ENCODE measurements at places on chromosomes 13 and 19.

DNA sequence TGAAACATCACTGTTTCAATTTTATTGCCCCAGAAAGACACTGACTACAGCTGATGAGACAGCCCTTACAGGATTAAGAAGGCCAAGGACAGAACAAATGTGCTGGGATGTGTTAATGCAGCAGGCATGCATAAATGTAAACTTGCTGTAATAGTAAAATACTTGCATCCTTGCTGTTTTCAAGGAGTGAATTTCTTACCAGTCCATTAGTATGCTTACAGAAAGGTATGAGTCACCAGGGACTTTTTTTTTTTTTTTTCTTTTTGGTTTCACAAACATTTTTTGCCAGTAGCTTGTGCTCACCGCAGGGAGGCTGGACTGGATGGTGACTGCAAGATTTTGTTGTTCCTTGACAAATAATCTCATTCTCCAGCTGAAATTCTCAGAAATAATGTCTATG is 55.1 kb downstream of the GPR180 start:
- DNase-seq = no peak

DNA sequence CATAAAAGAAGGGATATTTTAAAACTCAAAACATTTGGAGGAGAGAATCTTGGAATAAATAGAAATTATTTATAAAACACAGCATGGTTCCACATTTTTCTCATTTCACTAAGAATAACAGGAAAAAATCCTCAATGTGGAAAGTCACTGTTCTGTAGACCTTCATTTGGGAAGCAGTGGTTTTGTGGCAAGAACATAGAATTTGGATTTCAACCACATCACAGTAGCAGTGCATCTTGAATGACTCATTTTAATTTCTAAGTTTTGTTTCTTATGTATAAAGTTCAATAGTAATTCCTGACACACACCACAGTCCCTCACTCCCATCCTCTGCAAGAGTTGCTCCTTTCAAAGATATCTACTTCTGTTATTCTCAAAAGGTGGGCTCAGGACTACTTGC is 264.0 kb downstream of the ENOX1 start:
- DNase-seq = no peak

- no peak for DNase-seq
Measured at GRCh38 chr13:112955271-112955937, 13.6 kb upstream of the MCF2L start.

- no peak for DNase-seq
Measured at GRCh38 chr13:89966524-89966923, 1381.0 kb upstream of the MIR17HG start.

DNA sequence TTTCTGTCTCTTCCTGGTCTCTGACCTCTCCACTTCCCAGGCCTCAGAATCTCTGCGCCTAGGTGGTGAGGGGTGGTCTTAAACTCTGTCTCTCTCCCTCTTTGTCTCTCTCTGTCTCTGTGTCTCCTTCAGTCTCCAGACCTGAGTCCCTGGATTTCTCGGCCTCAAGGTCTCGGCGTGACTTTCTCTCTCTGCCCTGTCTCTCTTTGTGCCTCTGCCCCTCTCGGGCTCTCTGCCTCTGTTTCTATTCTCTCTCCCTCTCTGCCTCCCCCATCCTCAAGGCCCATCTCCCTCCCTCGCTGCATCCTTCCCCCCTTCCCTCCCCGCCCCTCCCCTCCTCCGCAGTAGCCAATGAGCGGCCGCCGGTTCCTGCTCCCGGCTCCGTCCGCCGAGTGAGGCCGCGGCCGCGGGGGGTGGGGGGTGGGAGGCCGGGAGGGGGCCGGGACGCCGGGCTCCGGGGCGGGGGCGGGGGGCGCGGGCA is at the start of gene CACNG7:
TSS of gene CACNG7 (plus strand) at position 344 of the 481 bp plus-strand sequence. CDS start 3,554 bp downstream, outside the sequence.
- DNase-seq = peak; percentile 78

DNA sequence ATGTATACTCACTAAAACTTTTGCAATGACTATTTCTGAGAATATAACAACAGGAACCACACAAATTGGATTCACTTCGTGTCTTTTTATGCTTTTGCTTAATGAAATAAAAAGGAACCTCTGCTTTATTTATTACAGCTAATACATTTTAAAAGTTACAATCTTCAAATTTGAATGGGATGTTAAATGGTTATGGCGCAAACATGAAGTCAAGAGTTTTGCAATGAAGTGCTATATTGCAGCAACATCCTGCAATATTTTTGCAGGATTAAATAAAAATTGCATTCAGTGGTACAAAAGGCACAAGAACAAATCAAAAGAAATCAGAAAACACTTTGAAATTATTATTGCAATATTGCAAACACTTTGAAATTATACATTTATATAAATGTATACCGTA is 1519.0 kb upstream of the MIR17HG start:
- DNase-seq = no peak

- no peak for DNase-seq
Measured at GRCh38 chr13:95341441-95341840, 40.2 kb upstream of the ABCC4 start.

DNA sequence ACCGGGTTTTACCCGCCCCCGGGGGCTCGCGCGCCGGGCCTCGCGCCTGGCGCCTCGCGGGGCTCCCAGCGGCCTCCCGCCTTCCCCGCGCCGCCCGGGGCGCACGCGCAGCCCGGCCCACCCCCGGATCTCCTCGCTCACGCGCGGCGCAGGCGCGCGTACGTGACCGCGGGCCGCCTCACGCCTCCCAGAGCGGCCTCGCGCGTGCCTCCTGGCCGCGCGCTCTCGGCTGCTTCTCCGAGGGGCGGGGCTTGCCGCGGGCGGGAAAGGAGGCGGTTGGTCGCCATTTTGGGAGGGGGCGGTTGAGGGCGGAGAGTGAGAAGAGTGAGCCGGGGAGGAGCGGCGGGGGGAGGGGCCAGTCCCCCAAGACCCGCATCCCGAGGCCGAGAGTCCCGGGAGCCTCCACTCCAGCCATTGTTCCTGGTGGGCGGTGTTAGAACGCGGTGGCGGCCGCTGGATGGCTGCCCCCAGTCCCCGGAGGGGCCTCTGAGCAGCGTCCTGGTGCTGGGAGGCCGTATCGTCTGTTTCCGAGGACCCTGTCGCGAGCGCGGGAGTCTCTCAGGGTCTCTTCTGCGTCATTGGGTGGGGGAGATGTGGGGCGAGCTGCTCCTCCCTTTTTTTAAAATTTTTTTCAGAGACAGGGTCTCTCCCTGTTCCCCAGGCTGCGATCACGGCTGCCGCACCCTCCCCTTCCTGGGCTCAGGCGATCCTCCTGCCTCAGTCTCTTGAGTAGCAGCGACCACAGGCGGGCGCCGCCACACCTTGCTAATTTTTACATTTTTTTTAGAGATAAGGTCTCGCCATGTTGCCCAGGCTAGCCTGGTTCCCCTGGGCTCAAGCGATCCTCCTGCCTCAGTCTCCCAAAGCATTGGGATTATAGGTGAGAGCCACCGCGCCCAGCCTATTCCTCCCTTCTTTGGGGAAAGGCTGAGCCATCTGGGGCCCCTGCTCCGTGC is at the start of gene ZNF541:
TSS of gene ZNF541 (minus strand) at position 78 of the 956 bp plus-strand sequence. CDS start 17,292 bp downstream, outside the sequence.
- peak; percentile 57 for DNase-seq

DNA sequence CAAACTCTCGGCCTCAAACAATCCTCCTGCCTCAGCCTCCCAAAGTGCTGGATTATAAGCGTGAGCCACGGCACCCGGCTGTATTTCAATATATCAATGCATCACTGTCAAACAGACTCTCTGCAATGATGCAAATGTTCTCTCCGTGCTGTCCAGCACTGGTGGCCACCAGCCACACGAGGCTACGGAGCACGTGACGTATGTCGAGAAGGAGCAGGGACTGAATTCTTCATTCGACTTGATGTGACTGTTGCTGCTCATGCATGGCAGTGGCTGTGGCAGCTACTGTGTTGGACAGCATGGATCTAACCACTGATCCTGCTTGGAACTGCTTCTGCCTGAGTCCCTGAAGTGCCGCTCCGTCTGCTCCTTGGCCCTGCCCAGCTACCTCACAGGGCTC is 9.8 kb downstream of the LRRC4B start:
- DNase-seq = no peak

DNA sequence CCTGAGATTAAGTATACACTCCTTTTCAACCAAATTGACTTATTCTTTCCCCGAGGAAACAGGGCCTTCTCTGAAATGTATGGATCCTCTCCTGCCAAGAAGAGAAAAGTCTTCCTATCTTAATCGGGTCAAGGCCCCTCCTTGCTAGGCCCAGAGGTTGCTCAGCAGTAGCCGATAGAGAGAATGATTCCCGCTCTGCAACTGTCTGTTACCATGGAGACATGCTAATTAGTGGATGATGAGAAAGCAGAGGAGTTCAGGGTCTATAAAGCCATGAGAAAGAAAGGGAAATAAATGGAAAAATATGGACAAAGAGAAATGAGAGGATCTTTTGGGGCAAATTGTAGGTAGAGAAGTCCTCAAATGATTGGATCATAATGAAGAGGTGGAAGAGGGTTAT is 103.5 kb downstream of the POU4F1 start:
- DNase-seq = no peak

- no peak for DNase-seq
Measured at GRCh38 chr13:19184176-19184575, 2.6 kb upstream of the TUBA3C start.

DNA sequence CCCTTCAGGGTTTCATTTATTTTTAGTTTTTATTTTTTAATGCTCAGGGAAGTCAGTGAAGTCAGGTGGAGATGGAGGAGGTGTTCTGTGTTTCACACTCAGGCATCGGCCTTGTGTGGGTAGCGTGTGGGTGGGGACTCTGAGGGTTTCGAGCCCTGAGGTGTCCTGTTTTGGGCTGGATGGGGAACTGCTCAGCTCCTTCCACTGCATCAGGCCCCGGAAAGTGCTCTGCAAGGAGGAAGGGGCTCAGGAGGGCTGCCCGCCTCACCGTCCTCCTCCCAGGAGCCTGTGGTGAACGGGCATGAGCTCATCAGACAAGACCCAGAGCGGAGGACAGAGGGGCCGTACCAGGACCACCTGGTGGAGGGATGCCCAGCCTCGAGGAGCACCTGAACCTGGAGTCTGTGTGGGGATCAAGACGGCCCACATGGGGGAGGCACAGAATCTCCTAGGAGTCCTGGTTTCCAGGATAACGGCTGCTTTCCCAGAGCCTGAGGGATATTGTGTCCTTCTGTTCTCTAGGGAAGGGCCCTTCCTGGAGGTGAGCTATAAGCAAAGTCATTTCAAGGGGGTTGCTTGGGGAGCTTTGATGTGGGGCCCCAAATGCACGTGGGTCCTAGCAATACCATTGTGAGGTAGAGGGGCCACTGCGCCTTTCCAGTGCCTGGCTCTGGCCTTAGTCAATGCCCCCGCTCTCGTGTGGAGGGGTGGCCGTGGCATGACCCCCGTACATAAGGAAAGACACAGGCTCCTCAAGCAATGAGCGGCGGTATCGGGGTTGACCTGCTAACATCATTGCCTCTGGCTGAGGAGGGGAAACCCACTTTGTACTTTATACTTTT is 13.5 kb upstream of the GAS6 start:
- peak; percentile 0 for DNase-seq

- no peak for DNase-seq
Measured at GRCh38 chr13:112622375-112622774, 34.4 kb upstream of the TUBGCP3 start.

DNA sequence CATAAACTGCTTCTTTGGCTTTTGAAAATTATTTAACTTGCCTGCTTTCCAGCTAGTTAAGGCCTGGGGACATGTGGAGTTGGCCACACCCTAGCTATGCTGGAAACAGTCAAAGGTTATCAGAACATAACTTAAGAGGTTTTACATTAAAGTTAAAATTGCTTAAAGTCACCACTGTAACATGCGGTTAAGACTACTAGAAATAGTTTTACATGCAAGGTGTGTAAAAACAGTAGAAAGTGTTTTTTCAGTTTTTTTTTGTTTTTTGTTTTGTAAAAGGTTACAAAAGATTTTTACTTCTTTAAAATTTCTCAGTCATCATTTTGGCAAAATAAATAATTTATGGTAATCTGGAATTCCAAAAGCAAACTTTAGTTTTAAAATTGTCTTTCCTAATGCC is 763.1 kb downstream of the UQCRFS1 start:
- no peak for DNase-seq

DNA sequence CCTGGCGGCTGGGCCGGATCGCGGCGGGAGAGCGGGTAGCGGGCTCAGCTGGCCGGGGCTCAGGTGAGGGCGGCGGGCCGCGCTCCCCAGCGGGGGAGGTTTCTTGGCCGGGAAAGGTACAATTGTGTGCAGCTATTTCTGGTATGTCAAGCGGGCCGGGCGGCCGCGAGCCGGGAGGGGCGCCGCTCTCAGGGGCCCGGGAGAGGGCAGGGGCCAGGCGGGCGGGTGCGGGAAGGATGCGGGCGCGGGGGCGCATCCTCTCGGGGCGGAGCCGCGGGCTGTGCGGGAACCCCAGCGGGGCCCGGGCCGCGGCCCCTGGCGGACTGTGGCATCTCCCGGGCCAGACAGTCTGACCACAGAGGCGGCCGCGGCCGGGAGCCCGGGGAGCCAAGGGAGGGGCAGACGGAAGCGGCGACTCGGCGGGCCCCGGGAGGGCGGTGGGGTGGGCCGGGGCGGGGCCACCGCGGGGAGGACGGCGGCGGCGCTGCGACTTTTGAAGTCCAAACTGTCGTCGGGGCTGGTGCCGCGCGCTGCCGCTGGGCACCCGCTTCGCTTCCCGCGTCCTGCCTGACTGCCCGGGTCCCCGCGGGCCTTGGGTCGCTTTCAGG is at the start of gene LMO7:
TSS of gene LMO7 (plus strand) at position 503 of the 608 bp plus-strand sequence. CDS start 328 bp downstream, outside the sequence.
- peak; percentile 11 for DNase-seq

DNA sequence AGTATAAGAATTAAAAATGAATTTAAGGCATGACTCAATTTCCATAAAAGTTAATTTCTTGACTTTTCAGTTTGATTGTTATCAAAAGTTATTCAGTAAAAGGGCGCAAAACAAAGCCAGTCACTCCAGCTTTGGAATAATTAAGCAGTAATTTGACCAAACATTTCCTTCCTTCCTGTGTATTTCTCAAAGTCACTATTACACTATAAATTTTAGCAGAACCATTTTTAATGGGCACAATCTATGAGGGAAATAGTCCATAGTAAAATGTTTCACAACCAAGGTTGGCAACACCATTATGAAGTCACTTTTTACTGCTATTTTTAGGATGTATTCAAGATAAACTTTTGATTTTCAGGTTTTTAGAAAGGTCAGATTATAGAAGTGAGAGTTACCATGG is 91.0 kb downstream of the DACH1 start:
- no peak for DNase-seq

DNA sequence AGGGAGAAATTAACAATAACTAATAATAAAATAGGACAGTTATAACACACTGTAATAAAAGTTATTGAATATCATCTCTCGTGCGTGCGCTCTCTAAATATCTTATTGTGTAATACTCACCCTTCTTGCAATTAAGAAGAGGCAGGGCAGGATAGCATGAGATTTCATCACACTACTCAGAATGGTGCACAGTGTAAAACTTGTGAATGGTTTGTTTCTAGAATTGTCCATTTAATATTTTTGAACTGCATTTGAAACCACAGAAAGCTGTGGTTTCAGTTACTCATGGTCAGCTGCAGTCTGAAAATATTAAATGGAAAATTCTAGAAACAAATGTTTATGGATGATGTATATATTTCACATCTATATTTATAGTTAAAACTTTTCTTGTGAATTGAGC is 161.1 kb downstream of the DCT start:
- no peak for DNase-seq
